Fibroblast of the aortic adventitia (primary cell): ENCODE measurements at places on chromosomes 5 and 9.
A peak's percentile ranks its signal among the peaks of the same experiment; 100 is the strongest.

GRCh38 chr5:139182528-139183296 lies 15.5 kb downstream of the SIL1 start:
- no peak for DNase-seq

- DNase-seq: no peak
Measured at GRCh38 chr5:73118391-73118973, 1.9 kb upstream of the TMEM171 start.

DNA sequence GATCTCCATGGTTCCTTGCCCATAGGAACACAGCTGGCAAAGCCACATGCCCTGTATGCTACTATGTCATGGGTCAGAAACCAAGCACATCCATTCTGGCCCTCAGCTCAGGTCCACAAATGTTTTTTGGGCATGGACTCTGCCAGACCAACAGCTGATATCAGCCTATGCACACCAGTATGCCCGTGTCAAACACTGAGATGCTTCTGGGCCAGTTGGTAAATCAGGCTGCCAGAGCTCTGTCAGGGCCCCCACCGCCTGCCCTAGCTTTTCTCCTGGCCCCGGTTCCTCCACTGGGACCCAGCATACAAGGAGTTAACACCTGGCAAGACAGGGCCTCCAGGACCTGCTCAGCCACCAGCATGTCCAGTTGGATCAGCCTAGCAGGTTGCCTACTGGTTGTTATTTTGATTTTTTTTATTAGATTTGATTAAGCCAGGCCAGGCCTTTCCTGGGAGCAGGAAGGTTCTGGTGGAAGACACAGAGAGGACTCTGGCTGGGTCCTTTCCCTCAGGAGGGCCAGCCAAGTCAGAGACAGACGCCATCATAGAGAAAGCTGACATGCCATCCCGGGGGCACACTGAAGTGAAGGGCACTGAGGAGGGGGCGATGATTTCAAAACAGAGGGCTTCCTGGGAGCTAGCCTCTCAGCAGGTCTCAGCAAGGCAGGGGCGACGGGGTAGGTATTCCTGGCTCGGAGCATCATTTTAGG lies 65.8 kb downstream of the TSTD2 start:
- no peak for DNase-seq

GRCh38 chr9:126474786-126475485 lies 138.8 kb upstream of the LMX1B start:
- DNase-seq: peak; percentile 18

- DNase-seq: peak; percentile 50
Measured at GRCh38 chr9:16032799-16033198, 480.0 kb downstream of the CCDC171 start.

DNA sequence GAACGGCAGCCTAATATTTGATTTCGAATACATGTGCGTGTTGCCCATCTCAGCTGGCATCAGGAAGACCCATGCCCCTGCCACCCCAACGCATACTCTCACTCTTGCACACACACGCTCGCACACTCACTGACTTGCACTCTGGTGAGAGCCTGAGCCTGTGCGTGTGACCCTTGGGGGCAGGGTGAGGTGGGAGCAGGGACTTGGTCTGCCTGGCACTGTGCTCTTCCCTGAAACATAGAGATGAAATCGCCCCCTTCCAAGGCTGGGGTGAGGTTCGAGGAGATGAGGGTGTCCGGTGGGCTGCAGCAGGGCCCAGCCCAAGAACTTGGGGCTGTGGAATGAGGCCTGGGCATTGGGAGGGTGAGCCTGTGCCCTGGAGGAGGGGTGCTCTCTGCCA lies 1.2 kb downstream of the LCN9 start:
- DNase-seq: no peak

DNA sequence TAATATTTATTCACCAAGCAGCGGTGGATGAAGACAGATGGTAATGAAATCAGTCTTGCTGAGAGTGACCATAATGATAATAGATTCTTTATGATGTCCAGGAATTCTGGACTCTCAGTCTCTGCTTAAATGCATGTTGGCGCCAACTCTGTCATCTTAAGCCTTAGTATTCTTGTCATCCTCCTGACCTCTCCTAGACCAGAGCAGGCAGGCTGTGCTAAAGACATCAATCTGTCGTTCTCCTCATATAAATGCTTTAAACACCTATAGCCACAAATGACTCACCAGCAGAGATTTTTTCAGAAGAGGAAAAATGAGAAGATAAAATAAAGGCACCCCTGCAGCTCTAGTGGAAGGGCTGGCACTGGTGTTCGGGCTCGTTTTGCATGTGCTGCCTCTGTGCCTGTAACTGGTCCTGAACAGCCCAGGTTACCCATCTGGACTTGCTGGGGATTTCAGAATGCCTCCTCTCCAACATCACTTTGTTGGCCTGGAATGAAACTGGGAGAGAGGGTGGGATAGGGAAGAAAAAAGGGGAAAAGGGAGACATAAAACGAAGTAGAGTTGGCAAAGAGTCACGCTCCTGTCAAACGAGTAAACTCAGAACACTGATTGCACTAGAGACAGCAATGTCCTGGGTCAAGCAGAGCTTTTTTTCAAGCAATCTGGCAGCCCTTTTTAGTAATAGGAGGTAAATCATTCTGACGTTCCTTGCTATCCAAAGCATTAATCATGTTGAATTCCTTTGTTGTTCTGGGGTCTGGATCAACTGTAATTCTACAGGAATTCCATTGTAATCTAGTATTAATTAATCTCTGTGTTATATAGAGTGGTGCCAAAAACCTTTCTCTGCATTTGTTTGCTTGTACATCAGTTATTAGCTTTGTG lies 195.5 kb upstream of the CLINT1 start:
- peak; percentile 62 for DNase-seq

DNA sequence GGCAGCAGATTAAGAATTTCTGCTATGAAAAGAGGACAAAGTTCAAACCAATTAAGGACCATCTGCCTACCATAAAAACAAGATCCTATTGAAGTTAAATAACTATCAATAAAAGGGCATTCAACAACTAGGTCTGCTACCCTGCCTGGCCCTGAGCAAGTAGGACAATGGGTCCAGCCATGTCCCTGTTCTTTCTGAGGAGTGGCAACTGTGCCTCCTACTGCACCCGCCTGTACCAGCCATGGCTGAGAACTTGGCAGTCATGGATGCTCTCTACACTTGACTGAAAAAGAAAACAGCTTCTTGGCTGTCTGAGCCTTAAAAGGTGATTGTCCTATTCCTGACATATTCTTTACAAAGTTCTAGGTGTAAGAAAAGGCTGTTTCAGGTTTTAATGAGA lies 652.4 kb downstream of the PDE4D start:
- DNase-seq: no peak

GRCh38 chr9:108478431-108479332 lies 377.1 kb downstream of the ACTL7B start:
- peak; percentile 99 for DNase-seq

DNA sequence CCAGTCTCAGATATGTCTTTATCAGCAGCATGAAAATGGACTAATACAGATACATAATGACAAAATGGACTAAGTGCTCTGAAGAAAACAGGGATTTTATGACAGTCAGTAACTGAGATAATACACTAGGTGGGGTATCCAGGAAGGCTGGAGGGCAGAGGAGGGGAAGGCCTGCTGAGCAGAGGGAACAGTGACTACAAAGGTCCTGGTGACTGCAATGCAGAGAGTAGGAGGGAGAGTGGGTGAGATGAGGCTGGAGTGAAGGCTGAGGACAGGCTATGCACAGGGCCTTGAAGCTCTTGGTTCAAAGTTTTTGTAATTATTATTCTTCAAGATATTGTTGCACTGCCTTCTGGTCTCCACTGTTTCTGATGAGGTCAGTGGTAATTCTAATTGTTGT lies 4.9 kb downstream of the ACOT12 start:
- DNase-seq: no peak

- no peak for DNase-seq
Measured at GRCh38 chr9:8140557-8140956, 341.0 kb upstream of the DMAC1 start.

GRCh38 chr9:38176251-38176650 lies 107.2 kb upstream of the SHB start:
- DNase-seq: no peak
